ENCODE measurements at places on chromosomes 6 and 20.

DNA sequence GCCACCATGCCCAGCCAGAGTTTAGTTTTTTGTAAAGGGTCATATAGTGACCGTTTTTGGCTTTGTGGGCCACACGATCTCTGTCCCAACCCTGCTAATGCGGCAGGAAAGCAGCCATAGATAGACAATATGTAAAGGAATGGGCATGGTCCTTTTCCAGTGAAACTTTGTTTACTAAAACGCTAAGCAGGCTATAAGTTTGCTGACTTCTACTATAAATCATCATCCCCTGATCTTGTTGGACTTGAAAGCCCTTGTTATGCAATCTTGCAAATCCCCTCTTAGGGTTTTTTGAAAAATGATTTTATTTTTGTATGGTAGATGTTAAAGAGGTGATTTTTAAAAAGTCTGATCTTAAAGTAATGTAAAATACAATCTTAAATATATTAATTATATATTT is 63.6 kb downstream of the CBFA2T2 start:
- no peak for DNase-seq

GRCh38 chr20:46713957-46714834 is 4.7 kb downstream of the SLC2A10 start:
- no peak for DNase-seq

GRCh38 chr6:33708516-33709204 is 2.8 kb downstream of the UQCC2 start:
- DNase-seq: no peak

DNA sequence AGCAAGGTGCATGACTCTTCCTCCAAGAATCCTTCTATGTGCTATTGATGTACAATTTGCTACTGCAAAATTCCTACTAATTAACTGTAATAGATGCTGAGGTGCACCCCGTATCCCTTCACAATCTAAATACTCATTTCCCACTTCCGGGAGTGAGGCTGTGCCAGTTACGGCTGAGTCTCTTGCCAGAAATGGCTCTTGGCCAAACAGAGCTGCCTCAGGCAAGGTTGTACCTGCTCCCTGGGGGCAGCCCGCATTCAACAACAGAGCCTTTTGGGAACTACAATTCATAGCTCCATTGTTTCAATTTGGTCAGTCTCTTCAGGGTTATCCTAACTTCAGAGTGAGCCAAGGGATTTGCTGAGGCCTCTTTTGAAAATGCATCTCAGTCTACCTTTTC is 789.8 kb upstream of the MAP3K7 start:
- no peak for DNase-seq

GRCh38 chr6:41757931-41758640 is 10.9 kb upstream of the PGC start:
- DNase-seq: no peak

DNA sequence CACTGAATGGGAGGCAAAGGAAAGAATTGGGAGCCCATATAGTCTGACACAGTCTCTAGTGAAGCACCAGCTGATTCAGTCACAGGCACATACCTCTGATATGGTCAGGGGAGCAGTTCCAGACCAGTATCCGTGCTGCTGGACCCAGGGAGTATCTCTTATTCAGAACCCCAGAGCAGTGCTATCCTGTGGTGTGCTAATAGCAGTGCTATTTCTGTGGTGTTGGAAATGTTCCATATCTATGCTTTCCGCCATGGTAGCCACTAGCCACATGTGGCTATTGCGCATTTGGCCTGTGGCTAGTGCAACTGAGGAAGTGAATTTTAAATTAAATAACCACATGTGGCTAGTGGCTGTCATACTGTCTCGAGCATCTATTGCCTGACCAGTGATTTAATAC is 11.0 kb downstream of the SCUBE3 start:
- no peak for DNase-seq

- no peak for DNase-seq
These were observed 253.2 kb downstream of the UST start for GRCh38 chr6:148999929-149000468.

DNA sequence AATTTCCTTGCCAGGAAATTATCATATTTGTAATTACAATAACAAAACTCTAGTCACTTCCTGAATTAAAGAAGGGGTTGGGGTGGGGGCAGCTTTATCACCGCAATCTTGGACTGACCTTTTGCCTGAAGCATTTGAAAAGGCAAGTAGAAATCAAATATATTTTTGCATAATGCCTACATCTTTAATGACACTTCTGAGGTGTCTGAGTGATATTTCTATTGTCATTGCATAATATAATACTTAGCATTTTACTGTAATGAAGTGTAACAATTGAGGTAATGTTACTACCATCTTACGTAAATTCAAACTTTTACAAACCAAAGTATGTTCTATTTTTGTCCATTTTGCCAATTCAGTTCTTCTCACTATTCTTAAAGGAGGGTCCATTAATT is 65.2 kb downstream of the SYNE1 start:
- no peak for DNase-seq

- DNase-seq: no peak
These were observed 209.4 kb upstream of the RUNX2 start for GRCh38 chr6:45118754-45119153.

GRCh38 chr6:168367285-168367751 is 47.7 kb upstream of the DACT2 start:
- DNase-seq: no peak

GRCh38 chr6:105746509-105746908 is 339.6 kb upstream of the PRDM1 start:
- DNase-seq: no peak
